HAP-1 (cell line): ENCODE measurements at places on chromosomes 5 and 9.
A peak's percentile ranks its signal among the peaks of the same experiment; 100 is the strongest.

DNA sequence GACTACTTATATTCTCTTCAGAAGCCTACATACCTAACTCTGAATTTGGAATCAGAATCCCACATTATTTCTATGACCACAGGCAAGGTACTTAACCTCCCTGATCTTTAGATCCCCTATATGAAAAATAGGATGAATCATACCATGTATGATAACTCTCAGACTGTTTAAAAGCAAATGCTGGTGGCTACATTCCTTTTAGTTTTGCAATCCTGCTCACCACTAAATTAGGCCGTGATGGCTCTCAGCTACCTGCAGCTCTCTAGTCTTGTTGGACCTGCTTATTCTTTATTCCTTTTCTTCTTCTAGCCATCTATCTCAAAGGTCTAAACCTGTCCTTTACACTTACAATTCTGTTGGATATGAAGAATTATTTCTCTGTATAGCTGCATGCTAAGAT is 303.4 kb upstream of the ATP10B start:
- DNase-seq, result no peak

- DNase-seq, result no peak
These were observed 79.6 kb downstream of the C7 start for GRCh38 chr5:40988746-40989510.

DNA sequence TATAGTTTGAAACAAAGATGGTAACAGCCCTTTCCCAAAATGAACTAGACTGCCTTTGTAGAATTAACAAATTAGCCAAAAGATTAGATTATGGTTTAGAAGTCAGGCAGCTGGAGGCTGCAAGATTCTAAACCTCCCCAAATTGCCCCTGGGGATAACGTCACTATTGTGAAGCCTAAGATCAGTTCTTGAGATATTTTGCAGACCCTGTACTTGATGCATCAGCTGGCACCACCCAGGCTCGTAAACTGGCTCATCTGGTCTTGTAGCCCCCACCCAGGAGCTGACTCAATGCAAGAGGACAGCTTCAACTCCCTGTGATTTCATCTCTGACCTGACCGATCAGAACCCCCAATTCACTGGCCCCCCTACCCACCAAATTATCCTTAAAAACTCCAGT is 4.2 kb upstream of the SOWAHA start:
- DNase-seq, result no peak

GRCh38 chr5:172743112-172743959 is 27.7 kb downstream of the DUSP1 start:
- DNase-seq, result no peak

- no peak for DNase-seq
These were observed 133.4 kb downstream of the MRPL36 start for GRCh38 chr5:1666221-1666620.

DNA sequence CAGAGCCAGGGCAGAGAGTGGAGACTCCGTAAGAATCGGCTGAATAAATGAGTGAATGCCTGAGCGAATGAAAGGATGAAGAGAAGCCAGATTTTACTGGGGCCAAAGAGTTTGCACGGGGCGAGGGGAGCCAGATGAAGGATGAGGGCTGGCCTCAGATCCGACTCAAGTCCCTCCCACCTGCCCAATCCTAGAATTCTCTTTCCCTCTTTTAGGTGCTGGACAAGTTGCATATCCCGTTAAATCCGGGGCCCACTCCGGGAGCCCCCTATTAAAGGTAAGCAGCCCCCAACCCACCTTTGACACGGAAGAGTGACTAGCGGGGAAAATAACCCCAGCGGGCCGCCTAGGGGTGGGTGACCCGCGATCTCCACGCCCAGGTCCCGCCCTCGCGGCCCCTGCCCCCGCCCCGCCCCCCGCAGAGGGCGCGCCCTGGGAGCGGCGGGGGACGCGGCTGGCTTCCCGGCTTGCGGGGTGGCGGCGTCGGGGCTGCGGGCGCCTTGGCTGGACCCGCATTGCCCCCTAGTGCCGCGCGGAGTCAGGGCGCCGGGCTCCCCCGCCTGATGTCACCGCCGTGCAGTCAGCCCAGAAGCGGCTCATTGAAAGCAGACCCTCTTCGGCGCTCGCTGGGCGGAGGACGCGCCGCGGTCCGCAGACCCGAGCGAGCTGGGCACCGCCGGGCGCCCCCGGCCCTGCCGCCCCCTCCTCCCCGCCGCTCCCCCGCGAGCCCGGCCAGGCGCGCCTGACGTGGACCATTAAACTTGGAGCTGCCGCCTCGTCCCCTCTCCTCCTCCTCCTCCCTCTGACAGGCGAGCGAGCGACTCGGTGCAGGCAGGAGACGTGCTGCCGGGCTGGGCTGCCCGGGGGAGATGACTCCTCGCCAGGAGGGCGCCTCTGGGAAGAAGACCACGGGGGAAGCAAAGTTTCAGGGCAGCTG is at the start of gene ADRA1B:
ADRA1B (plus strand) TSS at position 579 of the 937 bp plus-strand sequence. CDS start 424 bp downstream, outside the sequence.
- peak; percentile 74 for DNase-seq

DNA sequence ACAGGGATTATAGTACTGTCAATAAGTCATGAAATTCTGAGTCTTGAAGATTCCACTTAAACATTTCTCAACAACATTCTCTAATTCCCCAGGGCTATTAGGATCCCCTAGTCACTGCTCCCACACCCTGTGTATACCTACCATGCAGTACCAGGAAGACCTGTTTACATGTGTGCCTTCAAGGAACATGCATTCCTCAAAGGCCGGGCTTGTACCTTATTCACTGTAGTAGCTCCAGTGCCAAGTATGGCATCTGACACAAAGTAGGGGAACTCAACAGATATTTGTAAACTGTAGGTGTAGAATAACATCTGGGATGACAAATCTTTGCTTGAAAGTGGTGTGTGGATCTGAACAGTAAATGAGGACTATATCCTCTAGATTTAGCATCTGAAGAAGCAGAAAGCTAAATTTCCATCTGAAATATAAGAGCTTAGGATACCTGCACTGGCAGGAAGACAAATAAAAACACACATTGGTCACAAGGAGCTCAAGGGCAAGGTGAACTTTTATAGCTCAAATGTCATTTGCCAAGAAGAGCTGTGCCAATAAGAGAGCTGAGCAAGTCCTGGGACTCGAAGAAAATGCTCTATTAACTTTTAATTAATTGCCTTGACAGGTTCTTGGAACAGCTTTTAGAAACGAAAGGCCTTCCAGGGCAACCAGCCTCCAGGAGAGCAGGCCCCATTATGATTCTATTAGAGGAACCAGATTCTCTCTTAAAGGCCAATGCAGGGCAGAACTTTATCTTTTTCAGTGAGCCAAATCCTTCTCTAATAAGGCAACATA is 52.3 kb upstream of the MYOT start:
- no peak for DNase-seq

GRCh38 chr9:121305269-121305994 is 37.5 kb downstream of the GSN start:
- no peak for DNase-seq

DNA sequence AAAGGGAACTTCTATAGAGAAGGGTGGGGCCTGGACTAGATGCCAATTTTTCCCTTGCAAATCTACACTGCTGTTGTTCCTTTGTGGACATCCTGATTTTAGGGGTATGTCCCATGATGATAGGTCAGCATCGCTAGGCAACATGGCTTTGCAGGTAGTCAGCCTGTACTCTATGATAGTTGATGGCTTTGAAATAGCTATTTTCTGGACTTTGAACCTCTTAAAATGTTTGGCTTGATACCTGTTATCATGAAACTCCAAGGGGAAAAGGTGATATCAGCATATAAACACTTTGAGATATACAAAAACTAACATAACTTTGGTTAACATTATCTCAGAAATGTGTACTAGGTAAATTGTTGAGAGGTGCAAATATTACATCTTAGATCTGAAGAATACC is 533.2 kb downstream of the CTNND2 start:
- no peak for DNase-seq

DNA sequence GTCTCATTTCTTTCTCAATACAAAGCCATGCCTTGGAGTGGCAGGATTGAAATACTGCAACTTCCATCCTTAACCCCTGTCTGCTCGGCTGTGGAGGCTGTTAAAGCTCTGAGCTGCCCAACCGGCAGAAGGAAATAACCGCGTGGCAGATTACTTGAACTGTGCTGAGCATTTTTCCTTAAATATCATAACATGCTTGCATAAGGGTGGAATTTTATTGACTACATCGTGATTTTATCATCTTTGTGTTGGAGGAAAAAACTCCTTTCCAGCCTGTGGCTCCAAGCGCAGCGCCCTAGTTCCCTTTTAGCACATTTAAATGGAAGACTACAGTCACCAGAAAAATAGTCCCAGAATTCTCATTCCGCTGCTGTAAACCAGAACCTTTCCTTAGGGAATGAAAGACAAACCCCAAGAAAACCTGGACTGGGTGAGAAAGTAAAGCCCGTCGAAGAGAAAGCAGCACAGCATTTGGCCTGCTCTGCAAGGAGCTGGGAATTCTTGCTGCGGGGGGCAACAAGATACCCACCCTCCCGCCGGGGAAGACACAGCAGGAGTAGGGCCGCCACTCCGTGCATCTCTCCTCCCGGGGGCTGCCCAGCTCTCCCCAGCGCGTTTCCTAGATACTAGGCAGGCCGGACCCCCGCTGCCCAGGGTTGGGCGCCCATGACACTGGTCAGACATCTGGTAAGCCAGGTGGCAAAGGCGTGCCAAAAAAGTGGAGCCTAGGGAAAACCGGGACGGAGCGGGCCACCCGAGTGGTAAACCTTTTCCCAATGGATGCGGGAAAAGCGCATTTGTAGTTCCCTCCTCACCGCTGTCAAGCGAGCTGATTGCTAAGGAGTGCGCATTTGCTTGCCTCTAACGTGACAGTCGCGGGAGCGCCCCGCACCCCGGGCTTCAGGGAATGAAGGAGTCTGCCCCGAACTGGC is 1.3 kb downstream of the SHC3 start:
- no peak for DNase-seq

DNA sequence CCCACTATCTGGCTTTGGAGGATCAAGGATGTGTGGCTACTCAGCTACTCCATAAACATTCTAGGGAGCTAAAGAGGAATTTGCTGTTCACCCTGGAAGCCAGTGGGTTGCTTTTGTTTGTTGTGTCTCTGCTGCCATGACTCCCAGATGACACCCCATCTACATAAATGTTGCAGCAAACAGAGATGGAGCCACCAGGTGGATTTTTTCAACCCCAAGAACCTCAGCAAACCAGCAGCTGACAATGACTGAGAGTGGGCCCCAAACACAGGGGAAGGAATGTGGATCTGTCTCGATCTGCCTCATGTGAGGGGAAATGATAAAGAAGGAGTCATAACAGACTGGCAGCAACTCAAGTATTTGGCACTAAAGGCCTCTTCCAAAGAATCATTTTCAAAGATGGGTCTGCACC is 132.7 kb upstream of the TNC start:
- no peak for DNase-seq

DNA sequence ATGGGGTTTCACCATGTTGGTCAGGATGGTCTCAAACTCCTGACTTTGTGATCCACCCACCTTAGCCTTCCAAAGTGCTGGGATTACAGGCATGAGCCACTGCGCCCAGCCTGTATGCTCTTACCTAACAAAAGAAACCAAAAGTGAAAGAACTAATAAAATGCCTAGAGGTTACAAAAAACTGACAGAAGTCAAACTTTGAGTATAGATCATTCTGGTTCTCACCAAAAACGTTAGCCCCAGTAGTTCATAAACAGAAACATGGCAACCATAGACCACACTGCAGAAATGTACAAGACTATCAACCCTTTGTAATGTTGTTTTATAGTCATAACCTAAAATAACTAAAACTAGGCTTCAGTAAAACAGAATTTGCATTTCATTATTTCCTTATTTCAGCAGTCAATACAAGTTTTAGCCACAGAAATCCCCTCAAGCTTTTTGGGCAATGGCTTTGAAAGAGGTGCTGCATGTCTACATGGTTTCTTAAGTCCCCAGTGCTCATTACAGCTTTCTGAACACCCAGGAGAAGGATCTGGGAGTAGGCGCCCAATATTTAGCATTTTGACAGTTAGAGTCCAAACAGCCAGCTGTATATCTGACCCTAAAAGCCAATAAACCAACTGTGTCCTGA is 72.5 kb downstream of the EPB41L4A start:
- no peak for DNase-seq

DNA sequence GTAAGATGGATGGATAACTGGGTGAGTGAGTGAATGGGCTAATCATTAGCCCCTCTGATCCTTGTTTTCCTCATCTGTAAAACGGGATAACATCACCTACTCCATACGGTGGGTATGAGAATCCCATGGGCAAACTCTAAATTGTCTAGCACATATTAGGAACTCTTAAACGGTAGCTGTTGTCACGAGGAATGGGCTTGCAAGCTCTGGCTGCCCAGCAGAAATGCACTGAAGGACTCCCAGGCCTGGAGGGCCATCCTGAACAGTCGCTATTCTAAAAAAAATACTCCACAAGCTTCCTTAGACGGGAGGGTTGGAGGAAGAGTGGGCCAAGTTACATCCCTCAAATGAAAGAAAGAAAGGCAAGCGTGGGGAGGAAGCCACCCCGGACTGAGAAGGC is 711 bp upstream of the POU4F3 start:
- DNase-seq, result no peak

- DNase-seq, result no peak
These were observed 66.3 kb downstream of the RGMB start for GRCh38 chr5:98839469-98840383.

DNA sequence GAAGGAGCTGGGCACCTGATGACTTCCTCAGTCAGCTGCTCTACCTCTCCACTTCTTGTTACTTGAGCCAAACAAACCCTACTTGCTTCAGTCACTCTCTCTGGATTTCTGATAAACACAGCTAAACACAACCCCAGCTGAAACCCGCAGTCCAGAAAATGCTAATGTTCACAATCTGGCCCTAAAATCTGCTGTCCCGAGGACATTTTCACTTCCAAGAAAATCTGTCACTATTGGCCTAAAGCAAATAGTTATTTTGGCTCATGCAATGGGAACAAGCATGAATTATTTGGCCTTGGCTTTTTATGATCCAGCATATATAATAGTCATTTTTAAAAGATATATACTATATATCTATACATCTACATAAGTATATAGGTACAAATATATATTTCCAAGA is 19.1 kb downstream of the FAM81B start:
- DNase-seq, result no peak

DNA sequence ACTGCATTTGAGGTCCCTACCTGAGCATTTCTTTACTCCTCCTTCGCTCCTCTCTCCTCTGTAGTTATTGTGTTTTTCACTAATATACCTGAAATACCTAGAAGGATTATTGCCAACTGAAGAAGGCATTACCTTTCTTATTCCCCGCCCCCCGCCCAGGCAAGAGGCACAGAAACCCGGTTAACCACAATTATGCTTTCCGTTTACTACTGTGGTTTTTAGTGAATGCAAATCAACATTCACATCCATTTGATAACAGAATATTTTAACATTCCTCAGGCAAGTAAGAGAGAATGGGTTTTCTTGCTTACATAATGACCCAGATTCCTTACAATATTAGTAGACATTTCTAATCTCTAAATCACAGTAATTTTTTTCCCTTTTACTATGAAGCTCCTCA is 136.9 kb downstream of the PCSK5 start:
- no peak for DNase-seq

DNA sequence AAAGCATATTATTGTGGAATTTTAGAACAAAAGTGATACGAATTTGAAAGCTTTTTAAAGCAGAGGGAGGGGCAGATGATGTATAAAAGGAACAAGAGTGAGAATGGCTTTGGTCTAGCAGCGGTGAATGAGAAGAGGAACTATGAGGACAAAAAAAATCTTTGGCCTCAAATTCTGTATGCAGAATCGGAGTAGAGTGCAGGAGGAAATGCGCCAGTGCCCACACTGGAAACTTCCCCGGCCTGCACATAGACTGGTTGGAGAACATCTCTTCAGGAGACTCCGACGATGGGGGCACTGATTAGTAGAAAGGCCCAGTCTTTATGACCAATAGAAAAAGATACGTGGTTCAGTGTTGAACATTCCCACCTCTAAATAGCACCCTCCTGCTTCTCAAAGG is 51.3 kb downstream of the SLC46A2 start:
- no peak for DNase-seq

- no peak for DNase-seq
These were observed 55.2 kb upstream of the ERBIN start for GRCh38 chr5:65871182-65871581.
